Activated CD4-positive, alpha-beta T cell treated with anti-CD3 and anti-CD28 coated beads, Interleukin-2, amount 50 U/mL, for 4 hours (primary cell): ENCODE measurements at places on chromosomes 11 and 22.

- no peak for DNase-seq
Measured at GRCh38 chr22:25718135-25718840, 23.7 kb upstream of the MYO18B start.

GRCh38 chr22:49738566-49738965, 89.1 kb downstream of the BRD1 start:
- no peak for DNase-seq

DNA sequence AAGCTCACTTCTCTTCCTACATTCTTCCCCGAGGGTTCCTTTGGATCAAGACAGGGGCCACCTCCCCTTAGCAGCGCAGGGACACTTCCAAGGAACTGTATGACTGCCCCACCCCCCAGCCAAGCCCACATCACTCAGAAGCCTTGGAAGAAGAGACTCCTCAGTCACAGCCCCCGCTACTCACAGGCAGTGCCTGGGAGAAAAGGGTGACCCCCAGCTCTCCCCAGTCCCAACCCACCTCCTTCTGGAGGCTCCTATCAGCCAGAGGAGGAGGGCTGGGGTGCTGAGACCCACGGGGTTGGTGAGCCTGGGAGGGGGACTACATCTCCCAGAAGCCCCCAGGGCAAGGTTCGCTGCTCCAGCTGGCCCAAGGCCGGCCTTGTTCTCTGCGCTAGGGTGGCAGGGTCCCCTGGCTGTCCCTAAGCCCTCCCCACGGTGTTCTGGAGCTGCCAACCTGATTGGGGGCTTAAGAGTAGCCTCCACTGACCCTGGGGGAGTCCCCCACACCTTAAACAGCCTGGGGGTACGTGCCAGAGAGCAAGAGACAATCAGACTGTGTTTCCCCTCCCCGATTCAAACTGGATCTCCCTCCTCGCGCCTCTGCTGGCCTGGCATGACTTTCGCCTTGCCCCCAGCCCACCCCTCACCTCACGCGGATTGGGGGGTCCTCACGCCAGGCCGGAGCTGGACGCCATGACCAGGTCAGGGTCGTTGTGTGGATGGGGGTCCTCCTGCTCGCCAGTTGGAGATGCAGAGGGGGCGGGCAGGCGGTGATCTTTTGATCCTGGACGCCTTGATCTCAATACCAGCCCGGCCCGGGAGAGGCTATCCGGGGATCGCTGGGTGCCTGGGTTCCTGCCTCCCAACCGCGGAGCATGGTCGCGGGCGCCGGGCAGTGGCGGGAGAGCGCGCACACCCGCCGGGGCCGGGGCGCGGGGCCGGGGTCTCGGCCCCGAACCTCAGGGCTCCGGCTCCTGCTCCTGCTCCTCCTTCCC, 838 bp downstream of the BCL9L start:
- no peak for DNase-seq

DNA sequence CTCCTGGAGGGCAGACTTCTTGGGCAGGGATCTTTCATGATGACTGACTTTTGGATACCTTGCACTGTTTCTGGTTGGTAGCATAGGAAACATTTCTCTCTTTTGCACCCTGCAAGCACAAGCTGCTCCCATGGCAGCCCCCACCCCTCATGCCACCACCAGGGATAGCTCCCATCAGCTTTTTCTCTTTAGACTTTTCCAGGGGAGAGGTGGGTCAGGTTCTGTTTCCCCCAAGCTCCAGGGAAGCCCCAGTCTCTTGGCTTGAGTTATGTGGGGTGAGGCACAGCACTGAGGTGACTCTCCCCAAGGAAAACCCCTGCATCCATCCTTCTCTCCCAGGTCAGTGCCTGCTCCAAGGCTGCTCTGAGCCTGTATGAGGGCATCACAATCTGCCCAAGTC, 22.5 kb downstream of the LRRC32 start:
- no peak for DNase-seq

DNA sequence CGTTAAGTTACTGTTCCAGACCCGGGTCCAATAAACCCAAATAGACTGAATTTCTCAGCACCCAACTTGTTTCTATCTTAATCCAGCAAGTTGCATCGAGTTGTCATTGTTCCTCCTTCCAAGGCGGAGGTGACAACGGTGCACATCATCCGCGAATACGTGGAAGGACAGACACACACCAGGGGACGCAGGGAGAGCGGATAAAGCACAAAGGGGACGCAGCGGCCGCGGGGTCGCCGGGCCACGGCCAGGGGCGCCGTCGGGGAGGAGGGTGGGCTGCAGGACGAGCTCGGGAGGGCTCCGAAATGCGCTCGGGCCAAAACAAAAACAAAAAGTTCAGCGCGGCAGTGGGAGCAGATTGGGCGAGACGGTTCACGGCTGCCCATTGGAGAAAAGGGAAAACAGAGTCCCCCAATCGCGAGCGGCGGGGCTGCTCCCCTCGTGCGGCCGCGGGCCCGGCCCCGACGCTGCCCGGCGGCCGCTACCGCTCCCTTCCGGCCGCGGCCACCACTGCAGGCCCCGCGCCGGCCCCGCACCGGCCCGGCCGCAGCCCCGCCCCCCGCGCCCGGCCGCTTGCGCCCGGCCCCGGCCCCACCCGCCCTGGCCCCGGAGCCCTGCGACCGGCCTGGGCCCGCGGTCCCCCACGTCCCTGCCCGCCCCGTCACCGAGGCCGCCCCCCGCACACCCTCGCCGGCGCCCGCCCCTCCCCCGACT, 518 bp downstream of the KMT5B start:
- DNase-seq: peak; percentile 34

GRCh38 chr11:26708736-26709456, 13.0 kb downstream of the SLC5A12 start:
- DNase-seq: no peak

GRCh38 chr11:1853376-1854131, 670 bp downstream of the LSP1 start:
- DNase-seq: no peak

DNA sequence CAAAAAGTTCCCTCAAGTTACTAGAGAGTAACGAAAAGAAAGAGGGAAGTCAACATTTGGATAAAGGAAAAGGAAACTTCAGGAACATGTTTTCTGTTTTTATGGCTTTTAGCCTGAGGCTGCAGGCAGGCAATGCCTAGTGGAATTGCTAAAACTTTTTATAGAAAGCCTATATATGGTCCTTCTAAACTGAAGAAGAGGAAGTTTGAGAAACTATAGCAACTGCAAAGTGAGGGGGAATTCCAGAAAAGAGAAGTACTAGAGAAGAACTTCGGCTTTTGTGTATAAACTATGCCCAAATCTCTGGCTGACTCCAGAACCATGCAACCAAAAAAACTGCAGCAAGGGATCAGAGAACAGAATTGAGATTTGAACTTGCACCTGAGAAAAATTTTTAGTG, 74.3 kb upstream of the ARHGAP42 start:
- no peak for DNase-seq

- DNase-seq: no peak
Measured at GRCh38 chr22:37887584-37888378, 18.3 kb upstream of the MICALL1 start.

DNA sequence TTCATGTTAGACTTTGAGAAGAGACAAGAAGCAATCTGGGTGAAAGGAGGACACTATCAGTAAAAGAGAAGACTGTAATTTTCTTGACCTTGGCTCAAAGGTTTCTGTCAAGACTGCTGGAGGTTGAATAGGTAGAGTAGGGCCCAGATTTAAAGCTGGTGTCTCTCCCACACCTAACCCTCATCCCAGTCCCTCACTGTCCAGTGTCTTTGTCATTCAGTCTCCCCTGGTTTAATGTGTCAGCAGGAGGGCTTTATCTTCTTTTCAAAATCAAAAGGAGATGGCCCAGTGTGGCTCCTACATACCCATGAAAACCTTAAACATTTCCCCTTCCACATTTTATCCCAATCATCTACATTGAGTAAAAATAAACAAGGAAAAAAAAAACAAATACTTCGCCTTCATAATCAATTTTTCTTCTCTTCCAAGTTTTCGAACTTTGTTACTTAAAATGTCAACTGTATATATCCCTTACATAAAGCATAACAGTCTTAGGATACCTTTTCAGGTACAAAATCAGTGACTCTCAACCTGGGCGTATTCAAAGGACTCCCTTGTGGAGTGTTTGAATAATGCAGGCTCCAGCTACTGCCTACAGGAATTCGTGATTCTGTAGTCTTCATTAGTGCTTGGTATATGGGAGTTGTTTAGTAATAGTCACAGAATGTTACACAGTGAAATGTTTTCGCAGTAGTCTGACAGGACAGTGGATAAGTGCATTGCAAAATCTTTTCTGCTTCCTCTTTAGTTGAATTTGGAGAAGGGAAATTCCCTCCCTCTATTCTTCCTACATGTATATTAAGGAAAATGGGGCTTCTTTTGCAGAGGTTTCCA, 87.2 kb downstream of the FAT3 start:
- DNase-seq: no peak

DNA sequence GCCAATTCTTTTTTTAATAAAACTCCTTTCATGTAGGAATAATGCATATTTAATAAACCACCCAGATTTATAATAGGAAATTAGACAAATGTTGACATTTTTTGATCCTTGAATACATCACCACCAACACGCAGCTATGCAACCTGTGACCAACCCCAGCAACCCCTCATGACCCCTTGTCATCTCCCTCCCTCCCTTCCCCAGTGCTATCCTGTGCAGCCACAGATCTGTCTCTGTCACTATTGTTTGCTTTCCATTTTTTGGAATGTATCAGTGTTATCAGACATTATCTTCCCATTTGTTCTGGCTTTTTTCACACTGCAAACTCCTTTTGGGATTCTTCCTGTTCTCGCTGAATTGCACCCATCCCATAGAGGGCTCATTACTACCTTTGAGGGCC, 114.1 kb downstream of the VPREB1 start:
- no peak for DNase-seq

- DNase-seq: no peak
Measured at GRCh38 chr11:108672113-108672512, 7.2 kb downstream of the DDX10 start.

GRCh38 chr11:77851503-77851902, 30.6 kb downstream of the AAMDC start:
- no peak for DNase-seq

DNA sequence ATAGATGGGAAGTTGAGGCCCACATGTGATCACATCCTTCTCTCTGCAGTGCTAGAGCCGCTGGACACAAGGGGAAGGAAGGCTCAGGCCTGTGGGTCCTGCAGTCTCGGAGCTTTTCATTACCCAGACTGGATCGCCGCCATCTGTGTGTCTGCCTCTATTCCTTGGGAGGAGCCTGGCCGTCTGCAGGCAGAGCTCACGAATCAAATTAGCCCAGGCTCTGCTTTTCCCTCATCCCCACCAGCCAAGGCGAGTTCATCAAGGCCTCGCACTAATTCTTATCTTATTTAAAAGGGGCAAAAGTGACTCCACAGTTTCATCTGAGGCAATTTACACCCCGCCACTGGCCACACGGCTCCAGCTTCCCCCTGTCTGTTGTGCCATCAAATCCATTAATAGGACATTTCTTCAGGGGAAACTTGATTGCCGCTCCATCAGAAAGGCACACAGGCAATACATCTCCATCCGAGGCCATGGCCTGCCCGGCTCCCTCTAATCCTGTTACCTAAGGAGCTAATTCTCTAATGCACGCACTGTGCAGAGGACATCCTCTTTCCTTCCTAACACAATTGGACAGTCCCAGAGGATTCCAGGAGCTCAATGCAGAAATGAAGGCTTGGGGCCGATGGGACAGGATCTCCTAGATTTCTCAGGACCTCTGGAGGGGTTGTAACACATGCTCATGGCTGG, 3.3 kb upstream of the HTR3A start:
- DNase-seq: no peak

DNA sequence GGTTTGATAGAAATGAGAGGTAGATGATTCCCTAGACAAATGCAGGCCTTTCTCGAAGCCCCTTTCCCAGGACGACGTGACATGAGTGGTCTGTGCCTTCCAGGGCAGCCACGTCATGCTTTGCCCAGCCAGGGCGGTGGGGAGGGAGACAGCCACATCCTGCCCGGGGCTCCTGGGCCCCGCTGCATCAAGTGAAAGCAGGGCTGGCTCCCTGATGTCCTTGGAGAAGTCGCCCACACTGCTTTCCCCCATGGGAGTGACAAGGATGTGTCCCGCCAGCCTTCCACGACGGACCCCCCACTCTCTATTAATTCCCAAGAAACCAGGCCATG, 13.2 kb downstream of the PPARA start:
- DNase-seq: no peak

DNA sequence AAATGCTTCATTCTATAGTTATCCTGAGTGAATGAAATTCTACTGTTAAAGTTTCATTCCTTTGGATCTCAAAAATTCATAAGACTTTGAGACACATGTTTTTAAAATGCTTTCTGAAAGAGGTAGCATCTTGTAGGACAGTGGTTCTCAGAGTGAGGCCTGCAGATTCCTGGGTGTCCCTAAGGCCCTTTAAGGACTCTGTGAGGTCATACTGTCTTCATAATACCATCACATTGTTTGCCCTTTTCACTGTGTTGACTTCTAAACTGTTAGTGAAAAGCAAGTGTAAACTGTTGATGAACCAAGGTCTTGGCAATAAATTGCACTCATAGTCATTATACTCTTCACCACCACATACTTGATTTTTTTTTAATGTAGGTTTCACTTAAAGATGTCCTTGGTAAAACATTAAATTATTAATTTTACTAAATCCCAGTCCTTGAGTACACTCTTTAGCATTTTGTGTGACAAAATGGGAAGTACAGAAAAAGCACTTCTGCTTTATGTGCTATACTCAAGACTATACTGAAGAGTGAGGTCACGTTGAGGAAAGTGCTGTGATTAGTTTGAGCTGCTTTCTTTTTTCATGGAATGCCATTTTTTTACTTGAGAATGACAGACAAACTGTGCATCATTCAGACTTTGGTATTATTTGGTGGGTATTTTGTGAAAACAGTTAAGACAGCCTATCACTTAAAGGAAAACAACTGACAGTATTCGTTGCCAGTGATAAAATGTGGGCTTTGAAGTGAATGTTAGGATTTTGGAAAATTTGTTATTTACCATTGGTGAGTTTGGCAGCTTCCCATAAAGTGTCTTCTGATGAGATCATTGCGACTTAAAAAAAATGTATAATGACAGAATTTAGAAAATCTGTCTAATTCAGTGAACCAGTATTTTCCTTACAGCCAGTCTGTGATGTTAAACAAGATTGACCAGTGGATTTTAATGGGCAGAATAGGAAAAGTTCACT, 61.1 kb downstream of the SPECC1L start:
- no peak for DNase-seq

GRCh38 chr11:114846416-114846791, 168.1 kb downstream of the NXPE2 start:
- no peak for DNase-seq

DNA sequence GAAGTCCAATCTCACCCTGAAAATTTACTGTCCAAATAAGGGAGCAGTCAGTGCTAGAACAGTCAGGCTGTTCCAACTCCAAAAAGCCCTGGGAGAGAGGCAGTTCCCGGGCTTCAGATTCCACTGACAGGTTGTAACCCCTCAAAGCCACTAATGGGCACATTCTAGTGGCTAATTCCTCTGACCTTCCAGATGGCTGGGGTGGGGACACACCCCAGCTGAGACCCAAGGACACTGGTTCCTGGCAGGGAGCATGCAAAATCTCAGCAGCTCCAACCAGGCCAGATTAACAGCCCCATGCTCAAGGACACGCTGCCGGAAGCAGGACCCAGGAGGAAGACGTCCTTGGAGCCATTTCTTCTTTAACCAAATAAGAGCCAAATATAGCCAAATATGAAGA, 92.7 kb downstream of the RPL27A start:
- no peak for DNase-seq
